Daoy (cell line): ENCODE measurements at places on chromosomes 5 and 9. TPM values are rescaled to one million over a fixed set of nuclear protein-coding genes. Genes with fewer than 3 reads are reported as not detected.

DNA sequence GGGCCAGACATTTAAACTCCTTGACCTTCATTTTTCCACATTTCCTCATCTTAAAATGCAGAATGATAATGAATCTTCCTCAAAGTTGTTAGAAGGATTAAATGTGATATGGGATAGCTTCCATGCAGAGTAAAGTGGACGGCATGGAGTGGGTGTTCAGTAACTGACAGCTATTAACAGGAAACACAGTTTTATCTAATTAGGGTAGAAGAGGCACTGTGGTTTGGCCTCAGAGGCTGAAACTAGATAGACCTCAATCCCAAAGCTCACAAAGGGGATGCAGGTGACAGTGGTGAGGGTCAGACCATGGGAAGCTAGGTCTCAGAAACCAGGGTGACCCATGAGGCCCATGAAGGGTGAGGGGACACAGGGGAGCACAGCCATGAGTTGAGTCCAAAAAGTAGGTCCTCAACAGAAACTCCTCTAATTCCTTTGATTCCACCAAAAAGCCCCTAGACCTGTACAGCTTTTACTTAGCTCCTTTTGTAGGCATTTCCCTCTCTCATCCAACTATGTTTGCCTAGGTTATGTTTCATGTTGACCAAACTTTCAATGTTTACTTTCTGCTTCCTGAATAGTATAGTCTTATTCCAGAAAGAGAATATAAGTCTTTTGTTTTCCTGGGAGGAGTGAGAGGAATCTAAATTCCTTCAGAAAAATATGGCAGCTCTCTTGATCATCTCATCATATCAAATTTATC, 27.9 kb upstream of the GLDC start:
- no peak for DNase-seq

GRCh38 chr9:107439991-107440456, 49.5 kb downstream of the KLF4 start:
- no peak for DNase-seq

DNA sequence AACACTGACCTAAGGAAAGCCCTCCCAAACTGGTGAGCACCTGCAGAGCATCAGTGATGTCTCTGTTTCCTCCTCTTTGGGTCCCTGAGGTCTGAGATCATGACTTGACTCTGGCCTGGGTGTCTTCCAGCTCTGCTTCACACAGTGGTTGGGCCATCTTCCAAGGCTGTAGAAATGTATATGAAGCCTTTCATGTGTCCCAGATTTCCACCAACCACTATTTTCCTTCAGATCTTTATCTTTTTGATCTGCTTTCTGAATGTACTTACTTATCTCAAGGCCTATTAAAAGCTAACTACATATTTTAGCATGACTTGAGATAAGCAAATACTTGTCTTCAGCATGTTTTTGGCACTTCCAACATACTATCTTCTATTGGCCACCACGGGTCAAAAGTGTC, 47.1 kb downstream of the PRELID2 start:
- no peak for DNase-seq

- DNase-seq: no peak
Measured at GRCh38 chr5:138972230-138972629, 97.1 kb upstream of the LRRTM2 start.

DNA sequence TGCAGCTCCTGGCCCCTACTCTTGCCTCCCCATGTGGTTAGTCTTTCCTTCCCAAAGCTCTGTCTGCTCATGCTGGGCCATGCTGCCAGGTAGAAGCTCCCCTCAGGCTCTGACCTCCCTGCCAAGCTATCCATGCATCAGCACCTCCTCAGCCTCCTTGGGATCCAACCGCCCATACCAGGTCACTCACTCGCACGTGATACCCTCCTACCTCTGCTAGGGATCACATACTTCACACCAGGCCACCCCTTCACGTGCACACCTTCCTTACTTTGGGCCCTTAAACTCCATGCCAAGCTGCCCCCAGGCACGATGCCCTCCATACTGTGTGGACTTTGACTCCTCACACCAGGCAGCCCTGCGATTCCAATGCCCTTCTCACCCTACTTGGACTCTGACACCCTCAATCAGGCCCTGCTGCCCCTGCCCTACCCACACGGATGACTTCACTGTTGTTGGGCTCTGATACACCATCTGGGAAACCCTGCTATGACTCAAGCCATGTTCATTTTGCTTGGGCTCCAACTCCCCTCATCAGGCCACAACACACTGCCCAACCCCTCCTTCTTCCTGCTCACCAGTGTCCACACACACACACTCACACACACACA, 34.1 kb downstream of the ZNF483 start:
- DNase-seq: peak; percentile 69

DNA sequence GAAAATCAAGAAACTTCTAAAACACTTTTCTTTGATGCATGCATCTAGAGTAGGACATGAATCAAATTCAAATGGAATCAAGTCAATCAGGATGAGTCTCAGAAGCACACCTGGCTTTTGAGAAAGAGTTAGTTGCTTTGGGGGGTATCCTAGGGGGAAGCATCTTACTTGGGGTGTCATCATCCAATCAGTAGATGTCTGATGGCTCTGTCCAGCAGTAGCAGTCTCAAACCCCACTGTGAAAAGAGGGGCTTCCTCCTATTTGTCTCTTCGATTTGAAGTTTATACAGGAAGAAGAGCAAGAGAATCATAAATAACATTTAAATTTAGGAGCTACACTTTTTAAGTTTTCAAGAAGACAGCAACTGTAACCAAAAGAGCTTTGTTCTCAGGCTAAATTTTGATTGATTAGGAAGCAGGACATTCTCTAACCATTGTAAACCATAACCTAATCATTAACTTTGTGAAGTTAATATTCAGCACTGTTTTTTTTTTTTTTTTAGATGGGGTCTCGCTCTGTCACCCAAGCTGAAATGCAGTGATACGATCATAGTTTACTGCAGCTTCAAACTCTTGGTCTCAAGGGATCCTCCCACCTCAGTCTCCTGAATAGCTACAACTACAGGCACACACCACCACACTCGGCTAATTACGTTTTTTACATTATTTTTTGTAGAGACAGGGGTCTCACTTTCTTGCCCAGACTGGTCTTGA, 614.7 kb downstream of the CSNK1G3 start:
- DNase-seq: no peak

DNA sequence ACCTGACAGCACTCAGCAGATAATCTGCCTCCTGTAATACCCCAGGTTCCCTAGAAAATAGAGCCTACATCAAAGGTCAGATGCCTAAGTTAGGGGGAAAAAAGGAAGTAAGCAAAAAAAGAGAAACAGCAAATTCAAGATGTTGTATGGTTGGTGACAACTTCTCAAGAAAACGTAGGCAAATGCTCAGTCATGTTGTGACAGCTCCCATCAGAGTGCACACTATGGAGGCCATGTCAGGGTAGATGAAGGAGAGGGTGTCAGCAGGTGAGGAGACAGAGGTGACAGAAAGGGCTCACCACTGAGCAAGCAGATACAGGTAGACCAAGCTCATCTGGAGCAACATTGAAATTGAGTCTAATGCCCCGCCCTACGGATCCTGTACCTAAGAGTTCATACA, 356.8 kb upstream of the BRINP1 start:
- no peak for DNase-seq

- no peak for DNase-seq
Measured at GRCh38 chr5:76986825-76987526, 34.1 kb downstream of the CRHBP start.

- no peak for DNase-seq
Measured at GRCh38 chr9:97524424-97524823, 23.0 kb downstream of the TMOD1 start.

DNA sequence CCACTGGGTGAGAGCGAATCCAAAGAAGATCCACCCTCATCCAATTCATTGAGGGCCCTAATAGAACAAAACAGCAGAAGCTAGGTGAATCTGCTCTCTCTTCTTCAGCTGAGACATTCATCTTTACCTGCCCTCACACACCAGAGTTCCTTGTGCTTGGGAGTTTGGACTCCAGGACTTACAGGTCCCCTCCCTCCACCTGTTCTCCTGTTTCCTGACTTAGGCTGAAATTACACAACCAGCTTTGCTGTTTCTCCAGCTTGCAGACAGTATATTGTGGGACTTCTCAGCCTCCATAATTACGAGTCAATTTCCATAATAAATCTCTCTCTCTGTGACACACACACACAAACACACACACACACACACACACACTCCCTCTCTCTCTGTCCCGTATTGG, 19.1 kb downstream of the TMEM171 start:
- DNase-seq: no peak

DNA sequence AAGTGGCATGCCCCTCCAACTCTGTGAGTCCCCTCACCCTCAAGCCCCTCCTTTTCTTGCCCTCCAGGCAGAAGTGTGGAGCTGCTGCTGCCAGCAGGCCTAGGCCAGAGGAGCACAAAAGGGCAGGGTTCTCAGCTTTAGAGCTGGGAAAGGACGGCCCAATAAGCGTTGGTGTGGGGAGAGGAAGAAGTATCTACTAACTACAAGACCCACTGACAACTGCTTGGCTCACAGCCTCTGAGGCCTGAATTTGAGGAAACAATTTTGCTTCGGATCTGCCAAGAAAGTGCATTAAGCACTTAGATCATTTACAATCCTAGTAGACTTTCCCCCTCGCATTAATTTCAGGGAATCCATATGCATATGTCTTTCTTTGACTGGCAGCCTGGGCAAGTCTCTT, 179.4 kb downstream of the SNX18 start:
- DNase-seq: no peak

PCDHGA9 gene
- total RNA-seq: 1.2 TPM in 1 of 2 replicates, not detected in the other

HMCN2 gene
- total RNA-seq: 0.06 TPM in 1 of 2 replicates, not detected in the other

MYMK gene
- total RNA-seq: not detected in 2 replicates

CNTFR gene
- total RNA-seq: 1.6 TPM in 1 of 2 replicates, not detected in the other

MGAT4B gene
- 52.9 and 62.7 TPM in 2 replicates for total RNA-seq

FUBP3 gene
- 61.5 and 80.6 TPM in 2 replicates for total RNA-seq

SEC61B gene
- total RNA-seq: 152 and 173 TPM in 2 replicates
